ENCODE measurements at places on chromosomes 7 and 10. TPM values are rescaled to one million over a fixed set of nuclear protein-coding genes. Genes with fewer than 3 reads are reported as not detected.

The TMEM213 gene
- not detected for total RNA-seq

The MTPN gene
- 105 TPM for total RNA-seq

The OPN1SW gene
- total RNA-seq, result not detected

The ANXA8L1 gene
- 0.17 TPM for total RNA-seq

The PPP1R17 gene
- under 0.01 TPM for total RNA-seq

The CRPPA gene
- total RNA-seq, result 0.60 TPM

The PNLIPRP2 gene
- total RNA-seq, result not detected

The CDK1 gene
- total RNA-seq, result 0.94 TPM

The SLC18A3 gene
- total RNA-seq, result not detected

The PGAM2 gene
- total RNA-seq, result 0.09 TPM

The SND1 gene
- total RNA-seq, result 202 TPM

The STAG3 gene
- 0.32 TPM for total RNA-seq

The CLRN3 gene
- not detected for total RNA-seq

The AVPI1 gene
- 21.0 TPM for total RNA-seq

The ASIC3 gene
- not detected for total RNA-seq

The OIT3 gene
- 0.32 TPM for total RNA-seq

The RAB19 gene
- total RNA-seq, result not detected

The ATG9B gene
- under 0.01 TPM for total RNA-seq

The MNX1 gene
- total RNA-seq, result not detected

The PKD2L1 gene
- not detected for total RNA-seq

The AKR1D1 gene
- not detected for total RNA-seq

The CYP2E1 gene
- total RNA-seq, result 0.52 TPM

The DMBT1 gene
- total RNA-seq, result under 0.01 TPM

The GJC3 gene
- not detected for total RNA-seq

The AGMO gene
- under 0.01 TPM for total RNA-seq

The DGKI gene
- total RNA-seq, result 1.9 TPM

The NDUFA5 gene
- total RNA-seq, result 54.5 TPM

The NEUROD6 gene
- total RNA-seq, result not detected

The CCDC71L gene
- 13.7 TPM for total RNA-seq

The NODAL gene
- not detected for total RNA-seq

The CCL24 gene
- not detected for total RNA-seq

The ST8SIA6 gene
- total RNA-seq, result not detected

The GPR22 gene
- total RNA-seq, result not detected

The SUN3 gene
- not detected for total RNA-seq

The VAX1 gene
- not detected for total RNA-seq

The HSPB1 gene
- total RNA-seq, result 25.8 TPM

The HTR5A gene
- not detected for total RNA-seq

The TRIL gene
- total RNA-seq, result 2.1 TPM

The ARHGEF35 gene
- 2.5 TPM for total RNA-seq

The FANK1 gene
- total RNA-seq, result 8.5 TPM

The NUTM2D gene
- 1.6 TPM for total RNA-seq

The WNT2 gene
- 0.63 TPM for total RNA-seq

The POLR2J2 gene
- total RNA-seq, result 3.5 TPM

The HACD1 gene
- 20.6 TPM for total RNA-seq
